ENCODE measurements at places on chromosomes 13 and 19. TPM values are rescaled to one million over a fixed set of nuclear protein-coding genes. Genes with fewer than 3 reads are reported as not detected.

The FOXA3 gene
- total RNA-seq = 0.62 TPM

The TOMM40 gene
- total RNA-seq = 132 TPM

The KLK1 gene
- total RNA-seq = 2.6 TPM

DNA sequence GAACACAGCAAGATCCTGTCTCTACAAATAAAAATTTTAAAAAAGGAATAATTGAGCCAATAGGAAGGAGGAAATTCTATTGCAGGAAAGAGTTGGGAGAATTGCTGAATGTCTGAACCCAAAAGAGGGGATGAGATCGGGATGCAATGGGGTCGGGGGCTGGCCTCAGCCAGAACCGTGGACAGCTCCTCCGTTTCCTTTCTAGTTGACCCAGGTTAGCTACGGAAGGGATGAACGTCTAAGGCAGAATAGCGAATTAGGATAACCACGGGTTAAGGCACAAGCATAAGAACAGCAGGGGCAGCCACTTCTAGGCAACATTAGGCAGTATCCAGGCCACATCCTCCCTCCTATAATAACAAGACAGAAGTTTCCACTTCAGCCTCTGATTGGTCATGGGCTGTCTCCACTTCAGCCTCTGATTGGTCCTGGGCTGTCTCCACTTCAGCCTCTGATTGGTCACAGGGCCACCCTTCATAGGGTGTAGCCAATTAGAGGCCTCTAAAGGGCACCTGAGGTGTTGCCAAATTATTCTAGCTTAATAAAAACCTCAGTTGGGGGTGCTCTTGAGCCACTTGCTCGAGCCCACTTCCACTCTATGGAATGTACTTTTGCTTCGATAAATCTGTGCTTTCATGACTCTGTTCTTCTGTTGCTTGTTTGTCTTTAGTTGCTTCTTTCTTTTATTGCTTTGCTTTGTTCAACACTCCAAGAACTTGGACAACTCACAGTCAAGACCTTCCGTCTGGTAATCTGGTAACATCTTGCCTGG, 24.9 kb upstream of the TPM4 start:
- DNase-seq = peak; percentile 68

- no peak for DNase-seq
Observed at GRCh38 chr13:51821606-51822005, 17.6 kb upstream of the DHRS12 start.

- DNase-seq = no peak
Observed at GRCh38 chr19:5479958-5480357, 24.7 kb downstream of the ZNRF4 start.

GRCh38 chr13:109400624-109401257, 385.6 kb downstream of the IRS2 start:
- DNase-seq = no peak

Measured in activated CD4-positive, alpha-beta T cell treated with anti-CD3 and anti-CD28 coated beads for 36 hours (primary cell).